ENCODE measurements at places on chromosomes 7 and 10. TPM values are rescaled to one million over a fixed set of nuclear protein-coding genes. Genes with fewer than 3 reads are reported as not detected.

LRMDA gene
- total RNA-seq, result not detected

SPDYE6 gene
- total RNA-seq, result not detected

ZNF425 gene
- total RNA-seq, result 1.1 TPM

MLXIPL gene
- total RNA-seq, result not detected

MMP21 gene
- total RNA-seq, result not detected

SPDYE5 gene
- not detected for total RNA-seq

FANK1 gene
- total RNA-seq, result 0.63 TPM

DNA sequence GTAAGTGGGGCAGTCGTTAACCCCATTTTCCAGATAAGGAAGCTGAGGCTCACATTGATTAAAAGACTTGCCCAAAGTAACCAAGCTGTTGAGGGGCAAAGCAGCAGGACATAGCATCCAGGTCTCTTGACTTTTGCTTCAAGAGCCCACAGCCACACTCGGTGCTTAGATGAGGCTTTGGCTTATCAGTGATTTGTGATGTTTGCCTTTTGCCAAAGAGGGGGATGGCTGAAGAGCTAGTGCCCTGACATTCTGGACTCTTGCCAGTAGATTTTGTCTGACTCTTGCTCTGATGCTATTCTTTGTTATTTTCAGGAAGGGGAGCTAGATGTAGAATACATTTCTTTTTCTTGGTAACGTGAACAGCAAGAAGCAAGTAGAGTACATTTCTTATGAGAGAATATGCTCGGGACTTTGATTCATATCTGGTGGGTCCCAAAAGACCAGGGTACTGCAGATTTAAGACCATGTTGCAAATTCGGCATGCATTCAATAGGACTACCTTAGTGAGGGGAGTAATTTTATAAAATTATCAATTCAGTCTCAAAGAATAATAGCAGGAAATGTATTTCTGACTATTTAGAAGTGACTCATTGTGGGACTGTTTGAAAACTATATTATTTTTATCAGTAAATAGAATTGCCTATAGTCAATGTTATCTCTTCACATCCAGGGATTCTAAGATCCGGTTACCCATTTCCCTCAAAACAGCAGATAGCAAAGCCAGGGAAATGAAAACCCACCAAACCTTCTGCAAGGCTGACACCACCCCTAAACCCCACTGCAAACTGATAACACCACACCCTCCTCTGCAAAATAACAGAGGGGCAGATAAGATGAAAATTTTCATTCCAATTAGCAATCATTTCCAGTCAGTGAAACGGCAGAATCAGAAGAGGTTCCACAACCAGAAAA lies 180.0 kb upstream of the BMPER start:
- no peak for DNase-seq

GRCh38 chr7:45690762-45691150 lies 116.6 kb downstream of the ADCY1 start:
- no peak for DNase-seq

- DNase-seq, result no peak
These were observed 38.0 kb upstream of the SLC25A13 start for GRCh38 chr7:96359876-96360275.

GRCh38 chr10:1952126-1953095 lies 215.1 kb upstream of the ADARB2 start:
- no peak for DNase-seq

DNA sequence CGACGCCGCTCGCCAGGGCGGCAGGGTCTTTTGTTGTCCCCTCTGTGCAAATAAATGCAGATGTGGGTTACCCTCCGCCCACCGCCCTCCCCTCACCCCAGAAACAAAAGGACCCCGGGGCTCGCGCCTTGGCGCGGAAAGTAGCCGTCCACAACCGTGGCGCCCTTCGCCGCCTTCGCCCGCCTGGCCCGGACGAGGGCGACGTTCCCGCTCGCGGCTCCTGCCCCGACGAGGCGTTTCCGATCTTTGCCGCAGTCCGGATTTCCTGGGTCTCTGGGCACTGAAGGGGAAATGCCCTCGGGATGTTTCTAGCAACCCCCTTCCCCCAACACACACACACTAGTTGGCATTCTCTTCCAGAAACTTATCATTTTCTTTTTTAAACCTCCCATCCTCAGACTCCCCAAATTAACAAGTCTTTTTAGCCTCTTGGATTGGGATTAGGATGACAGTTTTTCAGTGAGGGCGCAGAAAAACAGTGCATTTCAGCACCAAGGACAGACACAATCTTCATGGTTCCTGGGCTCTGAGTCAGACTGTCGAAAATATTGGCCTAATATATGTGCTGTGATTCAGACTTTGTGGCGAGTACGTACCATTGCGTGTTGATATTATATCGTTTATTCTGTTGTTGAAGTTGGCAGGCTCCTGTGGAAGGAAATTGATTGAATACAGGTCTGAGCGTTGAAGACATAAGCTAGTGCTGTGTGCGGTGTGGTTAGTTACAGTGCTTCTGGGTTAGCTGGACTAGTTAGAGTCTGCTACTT lies 771 bp downstream of the PHYHIPL start:
- DNase-seq, result no peak

- DNase-seq, result no peak
These were observed 346.4 kb downstream of the PCLO start for GRCh38 chr7:82816272-82816671.

DNA sequence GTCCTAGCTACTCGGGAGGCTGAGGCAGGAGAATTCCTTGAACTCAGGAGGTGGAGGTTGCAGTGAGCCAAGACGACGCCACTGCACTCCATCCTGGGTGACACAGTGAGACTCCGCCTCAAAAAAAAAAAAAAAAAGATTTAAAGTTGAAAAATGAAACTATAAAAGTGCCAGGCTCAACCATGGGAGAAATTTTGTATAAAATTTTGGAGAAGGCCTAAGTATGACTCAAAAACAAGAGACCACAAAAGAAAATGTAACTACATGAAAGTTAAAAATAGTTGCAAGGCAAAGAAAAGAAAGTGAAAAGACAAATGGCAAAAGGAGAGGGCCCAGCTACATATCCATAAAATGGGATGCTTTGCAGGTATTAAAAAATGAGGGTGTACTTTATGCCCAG lies 104.1 kb downstream of the ARHGAP22 start:
- no peak for DNase-seq

DNA sequence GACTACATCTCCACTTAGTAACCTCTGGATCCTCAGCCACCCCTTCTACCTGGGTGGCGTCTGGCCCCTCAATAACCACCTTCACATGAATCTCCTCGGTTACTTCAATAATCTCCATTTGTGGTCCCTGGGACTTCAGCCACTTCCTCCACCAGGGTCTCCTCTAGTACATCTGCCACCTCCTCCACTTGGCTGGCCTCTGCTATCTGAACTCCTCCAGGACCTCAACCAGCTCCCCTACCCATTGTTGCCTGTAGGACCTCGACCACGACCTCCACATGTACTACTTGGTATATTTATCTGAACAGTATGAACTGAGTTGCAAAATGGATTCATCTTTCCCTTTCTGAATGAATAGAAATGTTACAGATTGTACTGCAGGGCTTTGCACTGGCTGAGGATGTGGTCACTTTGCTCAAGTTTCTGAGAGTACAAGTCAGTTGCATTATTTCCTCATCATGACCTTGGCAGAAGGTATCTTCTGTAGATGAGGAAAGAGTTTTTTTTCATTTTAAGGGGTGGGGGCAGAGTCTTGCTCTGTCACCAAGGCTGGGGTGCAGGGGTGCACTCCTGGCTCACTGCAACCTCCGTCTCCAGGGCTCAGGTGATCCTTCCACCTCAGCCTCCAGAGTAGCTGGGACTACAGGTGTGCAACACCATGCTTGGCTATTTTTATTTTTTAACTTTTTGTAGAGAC lies 36.0 kb downstream of the MAT1A start:
- DNase-seq, result peak; percentile 26

- DNase-seq, result no peak
These were observed 86.2 kb upstream of the DYNC1I1 start for GRCh38 chr7:95686109-95686508.

DNA sequence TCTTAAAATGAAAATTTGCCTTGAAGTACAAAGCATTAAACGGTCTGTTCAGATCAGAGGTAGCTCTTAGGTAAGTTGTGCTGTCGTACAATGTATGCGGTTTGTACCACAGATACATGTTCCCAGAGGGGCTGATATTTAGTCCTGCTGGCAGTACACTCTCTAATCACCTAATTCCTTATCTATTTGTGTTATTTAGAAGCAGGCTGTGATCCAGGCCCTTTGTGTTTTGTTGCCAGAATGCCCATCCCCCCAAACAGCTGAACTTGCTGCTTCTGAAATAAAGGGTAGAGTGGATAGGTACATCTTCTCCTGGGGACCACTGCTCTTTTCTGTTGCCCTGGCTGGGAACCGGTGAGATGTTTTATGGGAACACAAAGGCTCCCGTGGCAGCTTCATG lies 84.5 kb downstream of the SND1 start:
- no peak for DNase-seq

DNA sequence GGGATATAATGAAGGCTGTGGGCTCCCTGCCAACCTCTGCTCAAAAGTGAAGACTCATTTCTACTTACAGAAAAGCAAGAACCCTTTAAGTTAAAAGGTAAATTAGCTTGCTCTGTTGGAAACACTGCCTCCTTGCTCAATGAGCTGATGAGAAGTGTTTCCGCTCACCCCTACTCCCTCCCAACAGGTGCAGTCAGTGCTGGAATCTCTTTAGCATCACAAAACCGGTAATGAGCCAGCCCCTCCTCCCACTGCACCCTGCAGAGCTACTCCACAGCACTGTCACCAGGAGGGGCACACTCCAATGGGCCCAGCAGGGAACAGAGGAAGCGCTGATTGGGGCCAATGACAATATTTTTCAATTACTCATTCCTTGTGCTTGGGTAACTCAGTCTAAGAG lies 262.5 kb downstream of the TCERG1L start:
- DNase-seq, result no peak

GRCh38 chr7:132655131-132655727 lies 79.0 kb upstream of the PLXNA4 start:
- DNase-seq, result peak; percentile 73

DNA sequence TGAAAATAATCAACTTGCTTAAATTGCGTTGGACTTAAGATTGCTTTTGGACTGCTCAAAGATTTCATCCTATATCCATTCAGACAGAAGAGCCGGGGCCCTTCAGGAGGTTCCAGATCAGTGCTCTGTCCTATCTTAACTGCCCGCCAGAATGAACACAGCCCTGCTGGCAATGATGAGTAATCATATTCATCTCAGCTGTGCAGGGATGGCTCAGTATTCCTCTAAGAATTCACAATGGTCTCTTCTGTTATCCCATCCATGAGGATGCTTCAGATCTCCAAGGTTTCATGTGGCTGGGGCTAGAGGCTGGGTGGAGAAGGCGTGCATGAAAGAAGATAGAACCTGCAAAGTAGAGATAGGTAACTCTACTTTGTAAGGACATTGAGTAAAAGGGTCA lies 80.0 kb upstream of the NPVF start:
- DNase-seq, result no peak
